Cardiac fibroblast (primary cell): ENCODE measurements at places on chromosomes 4 and X.

DNA sequence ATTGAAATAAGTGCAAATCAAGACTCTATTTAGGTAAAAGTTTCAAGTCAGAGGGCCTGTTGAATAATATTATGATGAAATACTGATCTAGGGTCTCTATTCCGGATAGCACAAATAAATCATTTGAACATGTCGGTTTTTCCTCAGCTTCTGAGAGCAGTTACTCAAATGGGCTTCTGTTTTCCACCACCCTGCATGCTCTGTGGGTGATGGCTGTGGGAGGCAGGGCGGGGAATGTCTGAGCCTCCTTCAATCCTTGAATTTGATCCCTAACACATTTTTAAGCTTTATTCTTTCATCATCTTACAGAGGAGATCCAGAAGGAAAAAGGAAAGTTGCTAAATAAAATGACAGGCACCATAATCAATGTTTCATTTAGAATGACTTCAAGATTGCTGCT is 8.5 kb downstream of the UNC5C start:
- DNase-seq, result peak; percentile 45

DNA sequence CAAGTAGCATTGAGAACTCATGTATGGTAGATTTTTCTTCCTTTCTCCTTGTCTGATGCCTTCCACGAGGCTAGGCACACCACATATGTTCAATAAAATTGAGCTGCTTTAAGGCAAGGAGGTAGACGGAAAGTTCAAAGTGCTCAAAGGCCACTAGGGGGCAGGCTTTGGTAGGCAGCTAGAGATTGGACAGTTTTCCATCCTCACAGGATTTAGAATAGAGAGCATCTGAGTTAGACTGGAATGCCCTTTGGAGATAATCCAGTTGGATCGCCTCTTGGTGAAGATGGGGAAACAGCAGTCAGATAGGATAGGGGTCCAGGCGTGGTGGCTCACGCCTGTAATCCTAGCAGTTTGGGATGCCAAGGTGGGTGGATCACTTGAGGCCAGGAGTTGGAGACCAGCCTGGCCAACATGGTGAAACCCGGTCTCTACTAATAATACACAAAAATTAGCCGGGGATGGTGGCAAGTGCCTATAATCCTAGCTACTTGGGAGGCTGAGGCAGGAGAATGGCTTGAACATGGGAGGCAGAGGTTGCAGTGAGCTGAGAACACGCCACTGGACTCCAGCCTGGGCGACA is 30.4 kb downstream of the ELF4 start:
- DNase-seq, result peak; percentile 77

GRCh38 chr4:110533940-110534339 is 58.0 kb downstream of the ENPEP start:
- DNase-seq, result peak; percentile 99

- DNase-seq, result no peak
These were observed 133.6 kb upstream of the FAM9C start for GRCh38 chrX:13177921-13178566.

DNA sequence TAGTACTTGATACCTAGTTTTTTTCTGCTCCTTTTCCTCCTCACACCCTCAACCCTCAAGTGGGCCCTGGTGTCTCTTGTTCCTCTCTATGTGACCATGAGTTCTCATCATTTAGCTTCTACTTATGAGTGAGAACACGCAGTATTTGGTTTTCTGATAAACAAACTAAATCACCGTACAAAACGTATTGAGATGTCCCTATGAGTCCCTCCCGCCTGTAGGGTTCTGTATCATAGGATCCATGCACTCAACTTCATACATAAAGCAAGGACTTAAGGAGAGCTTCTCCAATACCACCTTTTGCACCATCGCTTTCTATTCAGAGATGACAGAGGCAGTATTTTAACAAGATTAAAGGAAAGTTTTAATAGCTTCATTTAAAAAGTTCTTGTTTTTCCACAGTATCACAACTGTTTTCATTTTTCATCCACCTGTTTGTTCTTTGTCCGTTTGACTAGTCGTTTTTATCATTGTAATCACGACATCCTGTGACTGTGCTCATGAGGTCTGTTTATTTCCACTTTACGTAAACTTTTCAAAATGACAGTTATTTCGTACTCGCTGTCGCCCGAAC is 457 bp upstream of the RAB9A start:
- DNase-seq, result no peak

DNA sequence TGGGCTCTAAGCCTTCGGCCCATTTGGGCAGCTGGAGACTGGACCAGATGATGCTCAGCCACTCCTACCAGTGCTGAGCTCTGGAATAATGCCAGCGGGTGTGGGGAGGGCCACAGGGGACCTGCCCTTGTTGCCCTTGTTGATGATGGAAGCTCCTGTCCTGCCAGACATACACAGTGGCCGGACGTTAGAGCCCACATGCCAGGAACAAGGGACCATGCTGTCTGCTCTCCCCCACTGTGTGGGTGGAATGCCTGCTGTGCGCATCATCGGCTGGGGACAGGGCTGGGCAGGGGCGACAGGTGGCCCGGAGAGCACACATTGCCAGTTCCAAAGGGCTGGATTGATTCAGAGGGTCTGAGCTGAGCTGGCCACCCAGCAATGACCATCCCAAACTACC is 2.0 kb downstream of the ABLIM2 start:
- DNase-seq, result no peak

DNA sequence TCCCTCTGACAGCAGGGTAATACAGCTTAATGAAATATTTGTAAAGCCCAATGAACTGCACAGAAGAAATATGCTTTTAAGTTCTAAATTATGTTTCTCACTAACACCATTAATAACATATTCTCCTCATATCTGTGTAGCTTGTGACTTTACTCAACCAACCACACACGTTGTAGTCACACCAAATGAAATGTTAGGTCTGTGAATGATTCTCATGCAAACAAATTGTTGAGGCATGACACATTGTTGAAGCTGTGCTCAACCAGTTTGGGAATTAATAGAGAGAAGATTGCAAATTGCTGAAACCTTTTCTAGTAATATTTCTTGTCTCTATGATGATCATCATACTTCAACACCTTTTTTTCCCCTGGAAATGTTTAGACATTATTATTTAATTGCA is 645.9 kb downstream of the PCDH7 start:
- peak; percentile 20 for DNase-seq

DNA sequence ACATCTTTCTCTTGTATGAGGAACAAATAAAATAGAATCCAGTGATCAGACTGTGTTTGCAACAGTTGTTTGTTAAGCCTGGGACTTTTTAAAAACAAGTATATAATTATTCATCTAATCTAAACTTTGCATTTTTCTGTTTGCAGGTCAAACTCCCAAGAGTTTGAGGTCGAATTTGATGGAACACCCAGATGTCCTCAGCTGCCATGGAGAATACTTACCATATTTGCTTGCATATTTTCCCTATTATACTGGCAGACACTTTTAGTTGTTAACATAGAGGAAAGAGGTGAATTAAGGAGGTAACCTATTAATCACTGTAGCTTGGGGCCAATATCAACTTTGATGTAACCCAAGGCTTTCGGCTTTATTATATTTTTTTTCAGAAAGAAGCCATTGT is 401.5 kb upstream of the DIPK2B start:
- peak; percentile 50 for DNase-seq

- DNase-seq, result peak; percentile 40
These were observed 60.4 kb upstream of the ATXN3L start for GRCh38 chrX:13380211-13380610.

DNA sequence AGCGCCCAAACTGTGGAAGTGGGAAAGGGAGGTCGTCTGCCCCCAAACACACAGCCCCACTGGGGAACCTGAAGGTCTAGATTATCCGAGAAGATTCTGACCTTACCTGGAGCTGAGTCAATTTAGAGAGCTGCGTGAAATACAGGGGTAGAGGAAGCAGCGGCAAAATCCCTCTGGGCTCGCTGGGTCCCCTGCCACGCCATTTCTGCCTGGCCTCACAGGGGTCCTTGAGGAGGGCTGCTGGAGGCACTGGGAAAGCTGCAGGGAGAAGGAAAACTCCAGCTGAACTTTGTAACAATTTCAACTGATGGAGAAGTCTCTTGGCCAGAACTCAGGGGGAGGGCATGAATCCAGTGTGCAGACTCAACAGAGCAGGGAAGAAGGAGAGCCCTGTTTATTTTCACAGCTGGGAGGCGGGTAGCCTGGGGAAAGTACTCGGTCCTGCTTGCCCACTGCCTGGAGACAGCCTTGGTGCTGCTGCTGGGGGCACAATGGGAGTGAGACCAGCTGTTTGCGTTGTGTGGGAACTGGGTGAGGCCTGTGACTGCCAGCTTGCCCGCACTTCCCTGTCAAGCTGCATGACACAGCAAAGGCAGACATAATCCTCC is 93.2 kb upstream of the MAPK10 start:
- DNase-seq, result peak; percentile 63

GRCh38 chr4:13539047-13539618 is 5.2 kb downstream of the NKX3-2 start:
- no peak for DNase-seq

DNA sequence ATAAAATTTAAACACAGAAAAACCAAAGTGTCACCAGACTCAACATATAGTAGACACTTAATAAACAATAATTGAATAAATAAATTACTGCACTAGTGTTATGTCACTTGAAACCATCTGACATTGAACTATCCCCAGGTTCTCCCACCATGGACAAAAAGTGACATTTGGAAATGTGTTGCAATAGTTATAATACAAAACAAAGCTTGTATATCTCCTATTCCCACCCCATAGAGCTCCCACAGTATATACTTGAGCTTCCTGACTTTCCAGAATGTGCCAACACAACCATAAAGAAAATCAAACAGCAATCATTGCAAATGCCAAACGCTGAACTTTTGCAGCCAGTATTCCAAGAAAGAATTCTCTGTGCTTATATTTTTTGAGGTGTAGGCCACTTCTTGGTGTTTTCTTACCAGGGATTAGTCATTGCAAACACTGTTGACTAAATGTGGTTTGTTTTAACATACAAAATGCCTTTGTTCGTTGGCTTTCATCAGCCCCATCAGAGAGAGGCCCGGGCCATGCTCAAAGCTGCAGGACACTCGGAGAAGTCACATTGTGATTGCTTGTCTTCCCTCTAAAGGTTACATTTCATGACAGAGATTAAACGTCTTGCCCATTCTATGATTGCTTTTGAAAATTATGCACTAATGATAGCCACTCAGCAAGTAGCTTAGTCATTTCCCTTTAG is 33.8 kb downstream of the PPARGC1A start:
- peak; percentile 22 for DNase-seq

DNA sequence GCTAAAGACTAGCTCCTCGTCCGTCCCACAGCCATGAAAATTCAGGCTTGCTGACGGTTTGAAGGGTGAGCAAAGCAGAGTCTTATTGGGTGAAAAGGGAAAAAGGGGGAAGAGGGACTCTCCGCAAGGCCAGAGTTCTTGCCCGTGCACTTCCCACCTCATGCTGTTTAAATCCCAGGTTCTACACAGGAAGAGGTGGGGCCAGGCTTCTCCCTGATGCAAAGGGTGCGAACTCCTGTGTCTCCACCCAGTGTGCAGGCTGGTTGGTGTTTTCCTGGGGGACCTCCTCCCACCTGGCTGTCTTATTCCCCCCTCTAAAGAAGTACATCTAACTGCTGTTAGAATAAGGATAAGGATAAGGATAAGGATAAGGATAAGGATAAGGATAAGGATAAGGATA is 18.0 kb upstream of the LANCL3 start:
- no peak for DNase-seq

GRCh38 chr4:37891260-37892159 is 626 bp downstream of the TBC1D1 start:
- DNase-seq, result no peak

GRCh38 chrX:117744958-117745357 is 371.7 kb downstream of the KLHL13 start:
- DNase-seq, result no peak

- no peak for DNase-seq
These were observed 590.0 kb downstream of the FSTL5 start for GRCh38 chr4:161573836-161574235.

DNA sequence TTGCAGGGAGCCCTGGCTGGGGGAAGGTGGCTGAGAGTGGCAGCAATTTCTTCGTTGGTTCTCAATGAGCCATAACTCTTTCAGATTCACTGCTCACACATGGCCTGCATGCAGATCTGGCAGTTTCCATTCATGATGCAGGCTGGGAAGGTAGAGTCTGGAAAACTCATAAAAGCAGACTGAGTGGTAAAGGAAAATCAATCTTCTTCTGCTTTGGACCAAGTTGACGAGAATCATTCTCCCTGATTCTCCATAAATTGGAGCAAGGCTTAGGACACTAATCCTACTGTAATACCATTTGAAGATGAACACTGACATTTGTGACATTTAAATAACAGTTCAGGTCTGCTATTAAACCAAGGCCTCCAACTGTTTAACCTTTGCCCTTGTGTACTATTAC is 35.3 kb upstream of the HAND2 start:
- no peak for DNase-seq

GRCh38 chr4:105712766-105713165 is 4.2 kb downstream of the GSTCD start:
- no peak for DNase-seq

DNA sequence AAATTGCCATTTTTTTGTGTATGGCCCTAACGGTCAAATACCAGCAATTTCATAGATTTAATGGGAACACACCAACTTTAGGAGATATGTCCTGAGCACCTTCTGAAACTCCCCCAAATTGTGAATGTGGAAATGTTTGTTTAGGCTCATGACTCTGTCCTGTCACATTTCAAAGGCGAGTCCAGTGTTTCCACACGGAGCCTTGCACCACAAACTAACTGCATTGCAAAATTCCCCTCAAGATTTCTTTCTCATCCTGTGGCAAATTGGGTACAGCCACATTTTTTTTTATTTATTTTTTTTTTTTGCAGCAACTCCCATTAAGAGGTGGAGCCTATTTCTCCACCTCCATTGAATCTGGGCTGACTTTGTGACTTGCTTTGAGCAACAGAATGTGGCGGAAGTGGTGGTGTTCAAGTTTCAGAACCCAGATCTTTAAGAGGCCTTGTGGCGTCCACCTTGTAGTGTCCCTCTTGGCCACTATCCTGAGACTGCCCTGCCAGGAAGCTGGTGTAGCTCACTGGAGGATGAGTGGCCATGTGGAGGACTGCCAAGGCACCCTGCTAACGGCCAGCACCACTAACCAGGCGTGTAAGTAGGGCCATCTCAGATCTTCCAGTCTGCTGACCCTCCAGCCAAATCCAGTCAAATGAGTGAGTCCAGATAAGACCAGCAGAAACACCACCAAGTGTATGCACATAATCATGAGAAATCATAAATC is 172.4 kb upstream of the SCML1 start:
- peak; percentile 59 for DNase-seq

DNA sequence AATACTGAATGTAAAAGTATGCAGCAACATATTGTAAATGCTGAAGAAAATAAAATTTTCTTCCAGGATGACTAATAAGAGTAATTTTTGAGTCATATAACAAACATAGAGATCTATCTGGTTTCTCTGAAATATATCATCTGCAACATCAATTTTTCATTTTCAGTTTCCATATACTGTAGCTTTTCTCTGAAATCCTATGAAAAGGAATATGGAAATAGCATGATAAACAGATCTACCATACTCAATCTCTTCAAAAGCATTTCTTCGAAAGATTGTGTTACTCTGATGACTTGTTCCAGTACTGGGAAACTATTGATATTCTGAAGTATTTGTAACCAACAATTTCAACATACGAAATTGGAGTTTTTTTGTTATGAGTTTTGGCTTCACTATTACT is 1156.7 kb downstream of the FAM133A start:
- DNase-seq, result no peak

GRCh38 chr4:183257808-183258207 is 62.3 kb downstream of the CLDN22 start:
- no peak for DNase-seq
